ENCODE measurements at places on chromosomes 13 and 19. TPM values are rescaled to one million over a fixed set of nuclear protein-coding genes. Genes with fewer than 3 reads are reported as not detected.
A peak's percentile ranks its signal among the peaks of the same experiment; 100 is the strongest.

U2AF1L4 gene
- 24.0 TPM for total RNA-seq

CDX2 gene
- not detected for total RNA-seq

CALR3 gene
- total RNA-seq: not detected

PGLYRP2 gene
- total RNA-seq: not detected

GGN gene
- not detected for total RNA-seq

DNA sequence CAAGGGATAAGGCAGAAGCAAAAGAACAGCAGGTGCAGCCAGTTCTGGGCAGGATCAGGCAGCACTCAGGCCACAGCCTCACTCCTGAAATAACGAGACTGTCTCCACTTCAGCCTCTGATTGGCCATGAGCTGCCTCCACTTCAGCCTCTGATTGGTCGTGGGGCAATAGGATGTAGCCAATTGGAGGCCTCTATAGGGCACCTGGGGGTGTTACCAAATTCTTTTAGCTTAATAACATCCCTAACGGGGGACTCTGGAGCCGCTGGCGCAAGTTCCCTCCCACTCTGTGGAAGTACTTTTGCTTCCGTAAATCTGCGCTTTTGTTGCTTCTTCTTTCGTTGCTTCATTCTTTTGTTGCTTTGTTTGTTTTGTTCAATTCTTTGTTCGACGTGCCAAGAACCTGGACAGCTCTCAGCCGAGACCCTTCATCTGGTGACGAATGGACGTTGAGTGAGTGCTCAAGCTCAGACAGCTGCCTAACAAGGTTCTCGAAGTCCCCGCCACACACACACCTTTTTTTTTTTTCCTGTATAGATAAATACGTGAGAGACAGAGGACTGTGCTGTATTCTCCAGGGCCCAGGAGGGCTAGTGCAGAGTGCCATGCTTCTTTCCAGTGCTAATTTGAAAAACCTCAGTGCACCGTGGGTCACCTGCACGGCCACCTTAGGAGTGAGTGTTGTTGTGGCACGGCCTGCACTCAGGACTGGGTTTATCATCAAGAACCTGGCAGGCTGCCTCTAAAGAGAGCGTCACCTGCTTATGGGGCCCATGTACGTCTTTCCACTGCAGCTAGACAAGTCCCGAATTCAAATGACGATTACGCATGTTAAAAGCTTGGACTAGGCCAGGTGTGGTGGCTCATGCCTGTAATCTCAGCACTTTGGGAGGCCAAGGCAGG is 32.0 kb upstream of the TUBGCP3 start:
- no peaks in the 10 kb centered on the region for H3K36me3 ChIP-seq
- H3K27ac ChIP-seq: no peak overlapping the region
- no peaks in the 10 kb centered on the region for H3K4me1 ChIP-seq

DNA sequence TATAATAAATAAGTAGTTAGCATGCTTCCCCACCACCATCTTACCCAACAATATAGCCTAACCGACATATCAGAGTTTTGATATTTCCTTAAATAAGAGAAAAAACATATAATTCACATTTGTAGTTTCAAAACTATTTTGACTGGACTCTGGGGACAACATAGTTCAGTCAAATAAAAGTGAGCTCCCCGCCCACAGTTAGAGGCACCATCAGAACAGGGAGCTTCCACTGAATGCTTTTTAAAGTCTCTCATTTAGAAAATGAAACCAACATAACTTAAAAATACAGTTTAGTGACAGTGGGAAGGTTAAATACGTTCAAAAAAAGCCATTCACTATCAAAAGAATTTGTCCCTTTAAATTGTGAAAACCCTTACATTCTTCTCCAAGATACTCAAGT is 92.8 kb downstream of the EPSTI1 start:
- H3K27ac ChIP-seq: no peak overlapping the region
- no peak overlapping the region for H3K4me3 ChIP-seq
- H3K4me1 ChIP-seq: no peaks in the 10 kb centered on the region
- peaks cover 57% of the 10 kb centered on the region for H3K36me3 ChIP-seq
- H3K27me3 ChIP-seq: no peaks in the 10 kb centered on the region

DNA sequence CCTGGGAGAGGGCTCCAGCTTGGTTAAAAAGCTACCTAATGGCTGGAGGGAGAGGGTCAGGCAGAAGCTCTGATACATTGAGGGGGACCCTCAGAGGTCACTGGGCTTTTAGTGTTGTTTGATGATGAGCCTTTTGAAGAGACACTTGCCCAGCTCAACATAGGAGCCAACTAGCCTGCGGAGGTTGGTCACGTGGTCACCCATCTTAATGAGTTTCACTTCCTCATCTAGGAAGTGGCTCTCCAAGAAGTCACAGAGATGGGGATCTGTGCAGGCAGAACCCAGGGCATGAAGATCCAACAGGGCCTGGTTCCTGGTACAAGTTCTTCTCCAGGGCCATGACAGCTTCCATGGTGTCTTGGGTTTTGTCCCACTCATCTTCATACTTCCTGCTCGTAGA is 33.4 kb downstream of the IPO5 start:
- no peak overlapping the region for H3K4me3 ChIP-seq
- DNase-seq: no peak
- peak overlapping the region; percentile 46 for H3K27ac ChIP-seq
- no peaks in the 10 kb centered on the region for H3K27me3 ChIP-seq
- H3K36me3 ChIP-seq: peaks cover 54% of the 10 kb centered on the region

DNA sequence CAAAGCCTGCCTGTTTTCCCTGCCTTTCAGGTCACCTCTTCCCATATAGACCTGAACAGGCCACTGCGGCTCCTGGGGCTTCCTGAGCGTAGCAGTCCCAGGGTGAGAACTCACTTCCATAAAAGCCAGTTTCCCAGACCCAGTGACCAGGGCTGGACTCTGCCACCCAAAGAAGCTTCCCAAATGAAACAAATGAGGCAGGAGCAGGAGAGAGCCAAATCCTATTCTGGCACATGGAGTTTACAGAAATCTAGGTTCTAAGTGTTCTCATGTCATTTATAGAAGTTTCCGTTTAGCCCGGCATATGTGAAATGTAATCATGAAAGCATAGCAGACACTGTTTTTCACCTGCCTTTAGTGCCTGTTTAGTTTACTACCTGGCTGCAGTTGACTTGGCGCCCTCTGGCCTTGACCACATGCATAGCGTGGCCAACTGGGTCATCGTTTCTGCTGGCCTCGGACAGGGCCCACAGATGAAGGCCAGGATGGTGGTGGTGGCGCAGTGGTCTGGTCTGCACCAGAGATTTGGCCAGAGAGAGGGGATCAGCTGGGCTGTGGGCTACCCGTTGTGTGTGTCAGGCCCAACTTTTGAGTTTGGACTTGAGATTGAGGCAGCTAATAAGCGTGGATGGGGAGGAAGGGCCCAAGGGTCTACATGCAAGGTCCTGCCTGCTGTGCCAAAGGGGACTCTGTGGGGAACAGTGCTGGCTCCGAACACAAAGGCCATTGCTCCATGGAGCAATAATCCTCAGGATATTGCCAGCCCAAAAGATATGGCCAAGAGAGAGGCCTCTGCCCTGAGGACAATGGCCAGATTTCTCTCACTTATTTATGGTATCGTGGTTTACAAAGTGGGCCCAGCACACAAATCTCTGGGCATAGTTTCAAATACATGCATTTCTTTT is 43.3 kb downstream of the NFIX start:
- no peaks in the 10 kb centered on the region for H3K36me3 ChIP-seq
- no peaks in the 10 kb centered on the region for H3K27me3 ChIP-seq
- no peak overlapping the region for H3K4me3 ChIP-seq
- H3K4me1 ChIP-seq: peaks cover 12% of the 10 kb centered on the region

DNA sequence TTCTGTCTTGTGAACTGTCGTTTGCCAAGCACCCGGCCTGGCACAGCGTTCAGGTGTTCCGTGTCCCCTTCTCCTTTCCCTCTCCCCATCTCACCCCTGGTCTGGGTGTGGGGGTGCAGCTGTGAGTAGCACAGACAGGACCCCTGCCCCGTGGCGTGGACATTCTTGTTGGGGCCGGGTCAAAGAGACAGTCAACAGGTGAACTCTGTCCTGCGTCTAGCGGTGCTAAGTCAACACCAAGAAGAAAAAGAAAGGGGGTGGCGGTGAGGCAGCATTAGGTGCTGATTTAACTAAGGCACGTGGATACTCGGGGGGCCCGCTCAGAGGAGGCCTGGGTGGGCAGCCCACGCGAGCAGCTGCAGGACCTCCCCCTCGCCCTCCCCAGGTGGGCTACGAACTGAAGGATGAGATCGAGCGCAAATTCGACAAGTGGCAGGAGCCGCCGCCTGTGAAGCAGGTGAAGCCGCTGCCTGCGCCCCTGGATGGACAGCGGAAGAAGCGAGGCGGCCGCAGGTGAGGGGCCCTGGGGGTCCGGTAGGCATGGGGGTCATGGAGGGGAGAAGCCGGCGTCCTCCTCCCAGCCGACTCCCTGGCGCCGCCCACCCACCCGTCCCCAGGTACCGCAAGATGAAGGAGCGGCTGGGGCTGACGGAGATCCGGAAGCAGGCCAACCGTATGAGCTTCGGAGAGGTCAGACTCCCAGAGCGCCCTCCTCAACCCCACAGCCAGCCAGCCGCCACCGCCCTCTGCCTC is 9.7 kb upstream of the CNOT3 start:
- H3K4me1 ChIP-seq: no peaks in the 10 kb centered on the region
- no peak for DNase-seq
- no peak overlapping the region for H3K4me3 ChIP-seq
- H3K27ac ChIP-seq: no peak overlapping the region
- H3K27me3 ChIP-seq: no peaks in the 10 kb centered on the region
- peaks cover 35% of the 10 kb centered on the region for H3K36me3 ChIP-seq

DNA sequence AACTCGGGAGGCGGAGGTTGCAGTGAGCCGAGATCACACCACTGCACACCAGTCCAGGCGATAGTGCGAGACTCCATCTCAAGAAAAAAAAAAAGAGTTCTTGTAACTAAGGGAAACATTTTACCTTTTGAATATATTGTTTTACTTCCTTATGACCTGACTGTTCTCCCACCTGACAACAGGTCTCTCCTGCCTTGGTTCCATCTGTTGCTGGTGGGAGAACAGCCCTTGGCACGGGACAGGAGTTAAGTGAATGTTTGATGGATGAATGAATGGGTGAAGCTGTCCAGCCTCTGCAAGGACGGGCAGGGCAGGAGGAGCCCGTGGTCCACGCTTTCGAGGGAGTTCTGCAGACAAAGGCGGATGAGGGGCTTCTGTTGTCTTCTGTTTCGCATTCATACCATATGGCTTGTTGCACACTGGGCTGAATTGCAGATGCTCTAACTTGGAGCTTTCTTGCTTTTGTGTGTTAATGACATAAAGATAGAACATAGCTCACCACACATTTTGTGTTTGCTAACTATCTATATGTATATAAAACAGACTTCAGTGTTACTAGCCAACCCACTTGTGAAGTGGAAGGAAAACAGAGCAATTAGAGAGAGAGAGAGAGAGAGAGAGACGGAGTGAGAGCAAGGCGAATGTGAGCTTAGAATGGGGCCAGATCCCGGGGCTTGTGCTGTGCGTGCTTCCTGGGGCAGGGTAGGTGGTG is 16.2 kb upstream of the CCNE1 start:
- H3K4me1 ChIP-seq: peaks cover 6% of the 10 kb centered on the region
- peaks cover 2% of the 10 kb centered on the region for H3K27me3 ChIP-seq
- H3K27ac ChIP-seq: no peak overlapping the region
- no peak for DNase-seq

GRCh38 chr19:49343123-49343522 is 7.9 kb downstream of the CD37 start:
- DNase-seq: no peak
- no peak overlapping the region for H3K27ac ChIP-seq
- H3K4me1 ChIP-seq: peaks cover 30% of the 10 kb centered on the region
- H3K4me3 ChIP-seq: no peak overlapping the region

GRCh38 chr13:60970736-60971135 is 444.9 kb downstream of the PCDH20 start:
- no peak overlapping the region for H3K4me3 ChIP-seq
- no peaks in the 10 kb centered on the region for H3K4me1 ChIP-seq
- H3K27ac ChIP-seq: no peak overlapping the region
- no peaks in the 10 kb centered on the region for H3K36me3 ChIP-seq

DNA sequence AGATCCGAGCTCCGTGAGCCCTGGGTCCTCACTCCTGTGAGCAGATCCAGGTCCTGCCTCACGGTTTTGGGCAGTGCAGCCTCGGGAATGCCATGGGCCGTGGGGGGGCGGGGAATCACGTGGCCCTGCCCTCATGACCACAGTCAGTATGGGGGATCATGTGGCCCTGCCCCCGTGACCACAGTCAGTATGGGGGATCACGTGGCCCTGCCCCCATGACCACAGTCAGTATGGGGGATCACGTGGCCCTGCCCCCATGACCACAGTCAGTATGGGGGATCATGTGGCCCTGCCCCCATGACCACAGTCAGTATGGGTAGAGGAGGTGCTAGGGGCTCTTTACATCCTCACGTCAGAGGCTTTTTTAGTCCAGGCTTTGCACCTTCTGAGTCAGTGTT is 64.3 kb upstream of the F7 start:
- H3K27me3 ChIP-seq: no peaks in the 10 kb centered on the region
- H3K27ac ChIP-seq: no peak overlapping the region
- H3K4me3 ChIP-seq: no peak overlapping the region

All from activated CD8-positive, alpha-beta T cell treated with anti-CD3 and anti-CD28 coated beads, Interleukin-2, amount 10 ng/mL, durations not matched to agents 7 days and 5 days (primary cell).